ENCODE measurements at places on chromosomes 5 and 9.
A peak's percentile ranks its signal among the peaks of the same experiment; 100 is the strongest.

GRCh38 chr9:25994605-25995004 is 316.4 kb upstream of the TUSC1 start:
- DNase-seq: no peak

- DNase-seq: no peak
Measured at GRCh38 chr5:138455232-138455930, 9.9 kb upstream of the EGR1 start.

DNA sequence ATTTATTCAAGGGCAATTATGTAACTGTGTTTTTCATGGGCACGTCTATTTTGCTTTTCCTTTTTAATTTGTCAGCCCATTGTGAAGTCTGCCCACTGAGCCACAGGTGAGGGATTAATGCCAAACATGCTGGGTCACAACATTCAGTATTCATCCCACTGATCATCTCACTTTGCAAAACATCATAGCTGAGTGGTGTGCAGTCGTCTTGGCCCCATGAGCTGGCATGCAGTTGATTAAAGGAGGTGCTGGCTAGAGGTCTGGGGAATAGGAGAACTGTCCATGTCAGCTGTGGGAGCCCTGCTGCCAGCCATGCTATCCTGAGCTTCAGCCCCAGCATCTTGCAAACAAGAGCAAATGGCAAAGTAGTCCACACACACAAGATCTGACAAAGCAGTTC is 11.7 kb upstream of the ESM1 start:
- no peak for DNase-seq

- DNase-seq: no peak
Measured at GRCh38 chr9:13718086-13718485, 438.6 kb upstream of the MPDZ start.

DNA sequence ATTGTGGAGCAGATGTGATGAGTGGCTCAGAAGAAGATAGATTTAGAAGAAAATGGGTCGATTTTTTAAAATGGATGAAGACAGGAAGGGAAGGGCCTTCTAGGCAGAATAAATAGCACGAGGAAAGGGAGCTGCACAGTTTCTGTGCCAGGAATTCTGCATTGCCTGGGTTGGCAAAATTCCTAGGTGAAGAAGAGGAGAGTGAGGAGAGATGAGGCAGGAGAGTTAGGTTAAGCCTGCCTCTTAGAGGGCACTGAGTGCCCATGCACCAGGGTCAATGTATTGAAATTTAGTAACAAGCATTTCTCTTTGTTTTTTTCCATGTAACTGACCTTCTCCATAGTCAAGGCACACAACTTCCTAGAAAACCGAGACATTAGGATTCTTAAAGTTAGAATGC is 159.5 kb downstream of the YTHDC2 start:
- no peak for DNase-seq

GRCh38 chr5:60141119-60141518 is 247.6 kb upstream of the PDE4D start:
- DNase-seq: no peak

- DNase-seq: no peak
Measured at GRCh38 chr5:96717874-96718273, 55.7 kb downstream of the CAST start.

GRCh38 chr9:19442240-19442639 is 33.4 kb downstream of the ACER2 start:
- DNase-seq: no peak

DNA sequence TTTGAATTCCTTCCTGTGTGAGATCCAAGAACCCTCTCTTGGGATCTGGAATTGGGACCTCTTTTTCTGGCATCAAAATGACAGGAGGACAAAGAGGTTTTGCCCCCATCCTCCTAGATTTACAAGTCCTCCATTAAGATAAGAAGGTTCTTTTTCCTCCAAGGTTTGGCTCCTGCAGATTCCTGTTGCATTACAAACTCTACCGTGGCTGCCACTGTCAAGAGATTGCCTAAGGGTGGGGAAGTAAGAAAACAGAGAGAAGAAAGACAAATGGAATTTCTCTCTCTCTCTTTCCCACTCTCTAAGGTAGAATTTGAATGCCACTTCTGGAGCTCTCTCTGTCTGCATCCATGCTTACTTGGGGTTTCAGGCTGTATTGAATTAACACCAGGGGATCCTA is 12.0 kb upstream of the SVEP1 start:
- DNase-seq: no peak

- DNase-seq: no peak
Measured at GRCh38 chr5:35869685-35870277, 13.1 kb downstream of the IL7R start.

DNA sequence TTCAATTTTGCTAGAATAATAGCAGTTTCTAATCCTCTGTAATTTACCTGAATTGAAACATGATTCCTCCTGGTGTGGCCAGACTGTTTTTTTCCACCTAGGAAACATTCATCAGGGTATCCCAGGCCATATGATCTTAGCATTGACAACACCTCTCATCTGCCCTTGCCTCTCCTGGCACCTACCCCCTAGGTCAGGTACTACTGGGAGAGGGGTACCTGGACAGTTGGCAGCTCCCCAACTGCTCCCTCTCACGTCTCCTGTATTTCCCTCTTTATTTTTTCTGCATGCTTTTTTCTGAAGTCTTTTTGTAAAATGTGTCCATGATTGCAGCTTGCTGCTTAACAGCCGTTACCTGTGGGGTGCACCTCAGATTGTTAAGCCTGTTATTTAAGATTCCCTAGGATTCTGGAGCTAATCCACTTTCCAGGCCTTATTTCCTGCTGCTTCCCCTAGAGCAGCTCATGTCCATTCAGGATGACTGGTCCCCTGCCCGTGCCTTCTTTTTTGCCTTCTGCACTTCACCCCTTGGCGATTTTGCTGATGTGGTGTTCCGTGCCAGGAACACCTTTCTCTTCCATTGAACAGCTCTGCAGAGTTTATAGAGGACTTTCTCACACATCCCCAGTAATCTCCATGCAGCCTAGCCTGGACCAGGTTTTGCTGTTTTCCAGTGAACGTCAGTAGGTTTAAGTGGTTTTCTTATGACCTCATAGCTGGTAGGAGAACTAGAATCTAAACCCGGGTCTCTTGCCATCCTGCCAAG is 33.6 kb downstream of the SNX30 start:
- no peak for DNase-seq

GRCh38 chr5:73199671-73200070 is 26.7 kb downstream of the TMEM174 start:
- DNase-seq: no peak

- no peak for DNase-seq
Measured at GRCh38 chr5:171092194-171092593, 216.9 kb upstream of the TLX3 start.

- no peak for DNase-seq
Measured at GRCh38 chr5:139462586-139463276, at the start of gene ECSCR. TSS of gene ECSCR (minus strand) at chr5:139462743. CDS start at chr5:139462670, 73 bp downstream.

- no peak for DNase-seq
Measured at GRCh38 chr5:134275822-134276221, 49.9 kb upstream of the PPP2CA start.

DNA sequence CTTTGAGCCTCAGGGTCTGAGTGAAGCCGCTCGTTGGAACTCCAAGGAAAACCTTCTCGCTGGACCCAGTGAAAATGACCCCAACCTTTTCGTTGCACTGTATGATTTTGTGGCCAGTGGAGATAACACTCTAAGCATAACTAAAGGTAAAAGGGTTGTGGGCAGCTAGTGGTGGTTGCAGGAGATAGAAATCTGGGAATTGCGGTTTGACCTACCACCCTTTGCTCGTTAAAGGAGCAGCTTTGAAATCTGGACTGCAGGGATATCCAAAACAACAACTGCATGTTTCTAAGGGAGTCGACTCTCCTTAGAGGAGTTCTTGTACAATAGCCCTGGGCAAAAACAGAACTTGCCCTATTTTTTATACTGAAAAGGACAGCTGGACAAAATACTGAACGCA is 19.0 kb downstream of the ABL1 start:
- DNase-seq: no peak

DNA sequence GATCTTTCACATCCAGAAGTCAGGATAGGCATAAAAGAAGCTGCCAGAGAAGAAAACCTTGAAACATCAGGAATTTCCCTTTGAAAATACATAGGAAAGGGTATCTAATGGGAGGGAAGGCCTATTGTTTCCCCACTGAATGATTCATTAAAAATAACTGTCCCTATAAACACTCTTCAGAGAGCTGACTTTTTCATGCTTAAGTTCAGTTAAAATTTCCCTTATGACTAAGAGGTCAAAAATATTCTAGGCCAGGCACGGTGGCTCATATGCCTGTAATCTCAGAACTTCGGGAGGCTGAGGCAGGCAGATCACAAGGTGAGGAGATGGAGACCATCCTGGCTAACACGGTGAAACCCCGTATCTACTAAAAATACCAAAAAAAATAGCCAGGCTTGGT is 499.5 kb downstream of the ENC1 start:
- no peak for DNase-seq

- no peak for DNase-seq
Measured at GRCh38 chr5:110665184-110665726, 61.2 kb downstream of the TMEM232 start.

DNA sequence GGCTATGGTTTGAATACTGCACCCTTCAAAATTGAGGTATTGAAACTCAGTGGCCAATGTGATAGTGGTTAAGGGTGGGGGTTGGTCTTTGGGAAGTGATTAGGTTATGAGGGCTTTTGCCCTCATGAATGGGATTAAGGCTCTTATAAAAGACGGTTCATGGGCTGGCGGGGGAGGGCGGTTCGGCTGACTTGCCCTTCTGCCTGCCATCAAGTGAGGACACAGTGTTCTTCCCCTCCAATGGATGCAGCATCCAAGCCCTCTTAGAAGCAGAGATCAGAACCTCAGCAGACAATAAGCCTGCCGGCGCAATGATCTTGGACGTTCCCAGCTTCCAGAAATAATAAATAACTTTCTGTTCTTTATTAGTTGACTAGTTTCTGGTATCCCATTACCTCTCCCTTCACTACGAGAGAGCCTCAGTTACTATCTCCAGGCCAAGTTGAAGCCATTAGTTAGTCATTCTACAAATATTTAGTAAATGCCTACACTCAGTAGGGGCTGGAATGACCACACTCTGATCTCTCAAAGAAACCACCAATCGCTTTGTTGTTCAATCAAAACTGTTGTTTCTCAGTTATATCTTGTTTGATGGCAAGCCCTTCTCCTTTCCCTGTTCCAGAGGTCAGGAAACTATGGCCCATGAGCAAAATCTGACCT is 219.3 kb downstream of the TSSK1B start:
- no peak for DNase-seq

GRCh38 chr9:24459953-24460352 is 85.7 kb downstream of the IZUMO3 start:
- DNase-seq: no peak

GRCh38 chr9:121858788-121859187 is 207.4 kb downstream of the DAB2IP start:
- no peak for DNase-seq

DNA sequence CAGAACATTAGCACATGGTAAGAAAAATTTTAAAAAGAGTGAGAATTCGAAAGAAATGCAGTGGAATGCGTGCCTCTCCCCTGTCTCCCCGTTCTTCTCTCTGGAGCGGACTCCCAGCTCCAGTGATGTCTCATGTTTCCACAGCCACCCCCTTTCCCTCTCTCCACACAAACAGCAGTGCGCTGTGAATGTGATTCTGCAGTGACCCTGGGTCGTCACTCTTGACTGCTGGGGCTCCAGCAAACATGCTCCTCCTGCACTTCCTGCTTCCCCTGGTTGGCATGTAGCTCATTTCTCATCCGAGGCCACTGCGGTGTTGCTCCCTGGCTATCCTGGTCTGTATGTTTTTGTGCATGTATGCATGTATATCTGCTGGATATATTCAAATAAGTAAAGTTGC is 13.3 kb downstream of the PHF2 start:
- DNase-seq: no peak

GRCh38 chr5:13662626-13663025 is 281.9 kb downstream of the DNAH5 start:
- no peak for DNase-seq

DNA sequence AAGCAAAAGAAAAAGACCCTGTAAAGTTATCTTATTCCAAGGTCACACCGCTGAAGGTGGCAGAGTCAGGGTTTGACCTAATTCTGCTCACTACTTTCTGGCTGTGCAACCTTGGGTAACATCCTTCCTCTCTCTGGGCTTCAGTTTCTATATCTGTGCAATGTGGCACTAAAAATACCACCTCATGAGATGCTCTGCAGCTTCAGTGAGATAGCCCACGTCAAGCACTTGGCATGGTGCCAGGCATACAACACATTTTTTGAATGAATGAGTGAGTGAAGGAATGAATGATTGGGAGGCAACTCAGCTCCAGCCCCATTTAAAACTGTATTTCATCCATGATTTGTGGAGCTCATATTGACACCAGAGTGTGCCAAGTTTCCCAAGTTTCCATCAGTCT is 62.3 kb downstream of the FOXI1 start:
- DNase-seq: no peak

DNA sequence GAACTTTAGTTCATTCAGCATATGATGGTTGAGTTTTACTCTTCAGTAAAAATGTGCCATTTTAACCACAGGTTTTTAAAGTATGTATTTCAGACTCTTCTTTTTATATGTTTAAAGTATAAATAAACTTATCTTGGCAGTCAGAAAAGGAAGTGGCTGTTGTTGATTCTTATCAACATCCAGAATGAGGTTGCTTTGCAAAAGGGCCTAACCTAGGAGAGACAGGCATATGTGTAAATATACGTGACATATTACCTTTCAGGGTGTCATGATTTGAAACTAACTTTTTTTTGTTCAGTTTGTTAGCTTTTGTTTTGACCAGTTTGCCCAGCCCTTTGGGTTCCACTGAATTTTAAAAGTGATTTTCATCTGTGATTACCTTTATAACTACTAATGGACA is 7.4 kb downstream of the SMARCA2 start:
- peak; percentile 67 for DNase-seq

DNA sequence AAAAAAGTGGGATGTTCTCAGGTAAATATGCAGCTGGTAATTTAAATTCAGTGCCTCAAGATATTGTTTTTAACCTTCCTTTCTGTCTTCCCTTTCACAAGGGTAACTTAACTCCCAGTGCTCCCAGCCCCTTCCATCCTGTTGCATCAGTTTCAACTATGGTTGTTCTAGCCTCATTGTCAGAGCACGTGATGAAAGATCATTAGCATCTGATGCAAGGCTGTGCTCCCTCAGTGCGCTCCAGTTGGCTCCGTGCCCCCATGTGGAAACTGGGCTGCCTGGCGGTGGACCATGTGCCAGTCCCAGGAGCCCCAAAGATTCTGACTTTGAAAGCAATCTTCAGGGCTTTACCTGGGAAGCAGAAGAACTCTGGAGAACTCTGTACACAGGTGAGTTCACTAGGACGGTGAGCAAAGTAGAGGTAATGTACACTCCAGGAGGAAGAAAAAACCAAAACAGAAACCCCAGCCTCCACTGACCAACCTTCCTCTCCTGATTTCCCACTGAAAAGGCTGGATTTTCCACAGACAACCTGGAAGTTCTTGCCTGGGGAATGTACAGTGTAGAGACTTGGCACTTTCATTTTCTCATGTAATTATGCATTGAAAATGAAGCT is 96.9 kb downstream of the SLC1A3 start:
- DNase-seq: no peak

GRCh38 chr9:114761523-114761922 is 44.3 kb downstream of the TNFSF15 start:
- DNase-seq: no peak

GRCh38 chr9:135379540-135380267 is 99.9 kb upstream of the PPP1R26 start:
- no peak for DNase-seq

- DNase-seq: no peak
Measured at GRCh38 chr9:37876376-37876775, 27.6 kb downstream of the SLC25A51 start.

Data from LNCaP clone FGC (cell line).